ENCODE measurements at places on chromosomes 12 and 14. TPM values are rescaled to one million over a fixed set of nuclear protein-coding genes. Genes with fewer than 3 reads are reported as not detected.

GRCh38 chr12:98401427-98401826, 114.0 kb upstream of the TMPO start:
- DNase-seq, result no peak

GRCh38 chr12:132210223-132211055, 66.2 kb downstream of the NOC4L start:
- DNase-seq, result no peak

GRCh38 chr14:91870001-91870400, 2.7 kb upstream of the TC2N start:
- peak; percentile 83 for DNase-seq

GRCh38 chr14:26282578-26282977, 315.3 kb downstream of the NOVA1 start:
- DNase-seq, result no peak

GRCh38 chr14:61101803-61102548, 120.9 kb downstream of the SLC38A6 start:
- DNase-seq, result no peak

DNA sequence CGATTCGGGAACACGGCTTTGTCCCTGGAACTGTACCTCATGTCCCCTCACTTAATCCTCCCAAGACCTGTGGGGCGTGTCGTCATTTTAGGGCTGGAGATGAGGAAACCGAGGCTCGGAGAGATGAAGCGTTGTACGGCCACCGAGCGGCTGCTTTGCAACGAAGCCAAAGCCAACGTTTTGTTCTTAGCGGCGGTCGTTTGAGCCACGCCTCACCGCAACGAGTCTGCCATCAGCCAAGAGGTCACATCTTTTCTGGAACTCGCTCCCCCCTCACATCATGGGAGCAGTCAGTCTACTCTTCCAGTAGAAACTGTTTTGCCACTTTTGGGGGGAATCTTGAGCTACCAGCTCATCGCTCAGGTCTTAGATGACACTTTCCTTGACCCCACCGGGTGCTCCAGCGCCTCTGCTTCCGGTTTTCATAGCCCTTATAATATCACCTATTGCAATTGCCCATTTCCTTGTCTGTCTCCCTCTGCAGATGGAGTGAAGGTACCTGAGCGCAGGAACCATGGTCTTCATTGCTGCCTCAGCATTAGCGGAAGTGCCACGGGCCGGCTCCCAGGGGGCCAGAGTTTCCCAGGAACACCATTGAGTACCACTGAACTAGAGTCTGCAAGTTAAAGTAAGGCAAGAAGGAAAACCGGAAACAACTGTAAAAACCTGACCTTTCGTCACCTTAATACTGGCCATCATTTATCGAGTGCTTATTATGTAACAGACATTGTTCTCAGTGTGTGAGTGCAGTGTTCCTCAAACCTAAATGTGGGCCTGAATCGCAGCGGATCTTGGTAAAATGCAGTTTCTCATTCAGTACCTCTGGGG, 19.6 kb downstream of the NINJ2 start:
- peak; percentile 53 for DNase-seq

GRCh38 chr14:69796797-69797500, at the start of gene SLC10A1:
Gene SLC10A1, minus strand, starts transcription at chr14:69797241. Its CDS starts 86 bp downstream, at chr14:69797155.
- DNase-seq, result no peak

DNA sequence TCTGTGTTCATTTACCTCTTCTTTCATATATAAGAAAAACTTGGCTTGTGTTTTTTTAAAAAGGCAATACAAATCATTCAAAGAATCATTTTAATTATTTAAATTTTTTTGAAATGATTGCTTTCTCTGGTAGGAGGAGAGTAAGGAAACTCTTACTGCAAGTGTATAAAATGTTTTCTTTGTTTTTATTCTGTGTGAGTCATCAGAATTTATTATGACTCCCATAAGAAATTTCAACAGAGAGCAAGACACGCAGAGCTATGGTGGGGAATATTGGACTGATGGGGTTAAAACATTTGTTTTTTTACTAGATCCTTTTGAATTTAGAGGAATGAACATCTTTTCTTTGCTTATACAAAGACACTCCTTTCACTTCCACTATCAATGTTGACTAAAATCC, 119.1 kb upstream of the ATXN7L3B start:
- DNase-seq, result no peak

GRCh38 chr12:123384994-123385376, 1.1 kb downstream of the KMT5A start:
- no peak for DNase-seq

DNA sequence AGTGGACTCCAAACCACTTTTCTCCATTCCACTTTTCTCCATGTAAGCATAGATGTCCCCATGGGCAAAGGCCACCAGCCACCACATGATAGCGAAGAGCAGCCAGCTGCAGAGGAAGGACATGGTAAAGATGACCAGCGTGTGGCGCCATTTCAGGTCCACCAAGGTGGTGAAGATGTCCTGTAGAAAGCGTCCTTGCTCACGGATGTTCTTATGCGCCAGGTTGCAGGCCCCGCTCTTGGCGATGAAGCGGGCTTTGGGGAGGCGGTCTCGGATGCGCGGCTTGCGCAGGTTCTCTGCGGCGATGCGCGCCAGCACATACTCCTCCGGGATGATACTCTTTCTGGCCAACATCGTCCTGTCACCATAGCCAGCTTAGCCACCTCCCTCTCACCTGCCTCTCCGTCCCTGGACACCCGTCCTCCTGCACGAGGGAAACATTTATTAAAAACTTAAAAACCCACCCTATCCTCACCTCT, 1.2 kb downstream of the KCNJ8 start:
- DNase-seq, result no peak

GRCh38 chr12:72230589-72230988, 41.6 kb upstream of the TRHDE start:
- no peak for DNase-seq

GRCh38 chr12:101824831-101825230, 5.9 kb downstream of the GNPTAB start:
- no peak for DNase-seq

Gene ZDHHC22
- polyA plus RNA-seq, result not detected

DNA sequence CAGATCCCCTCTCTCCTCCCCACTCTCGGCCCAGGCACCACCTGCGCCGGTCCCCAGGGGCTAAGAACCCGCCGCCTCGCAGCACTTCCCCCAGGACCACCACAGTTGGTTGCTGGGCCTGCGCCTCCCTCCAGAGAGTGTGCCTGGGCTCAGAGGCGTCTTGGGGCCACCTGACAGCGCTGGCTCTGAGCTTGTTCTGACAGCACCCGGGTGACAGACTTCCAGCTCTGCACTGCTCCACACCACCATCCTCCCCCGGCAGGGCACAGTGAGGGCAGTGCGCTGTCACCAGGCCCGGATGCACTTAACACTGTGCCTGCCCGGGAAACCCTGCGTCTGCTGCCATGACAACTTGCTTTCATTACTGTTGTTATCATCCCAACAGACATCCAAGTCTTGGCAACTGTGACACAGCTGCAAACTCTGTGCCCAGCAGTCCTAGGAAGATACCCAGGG, 6.6 kb downstream of the BRF1 start:
- DNase-seq, result peak; percentile 72

DNA sequence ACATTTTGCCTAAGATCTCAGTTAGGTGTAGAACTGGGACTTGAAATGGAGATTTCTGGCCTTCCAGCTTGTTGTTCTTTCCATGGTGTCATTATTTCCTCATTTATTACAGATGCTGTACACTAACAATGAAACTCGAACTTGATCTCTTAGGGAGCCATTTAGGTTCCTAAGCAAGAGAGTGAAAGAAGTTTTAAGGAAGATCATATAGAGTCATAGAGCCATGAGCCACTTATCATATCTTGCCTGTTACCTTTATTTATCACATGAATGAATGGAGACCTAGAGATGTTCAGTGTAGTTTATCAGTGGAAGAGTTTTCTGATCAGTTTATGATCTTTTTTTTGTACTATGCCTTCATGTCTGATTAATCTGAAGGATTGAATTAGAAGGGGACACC, 9.9 kb downstream of the HELB start:
- DNase-seq, result no peak

Gene OR10G3
- not detected for polyA plus RNA-seq

Gene TAS2R42
- not detected for polyA plus RNA-seq

Data from CD8-positive, alpha-beta memory T cell (primary cell).